ENCODE measurements at places on chromosomes 7 and 10.

GRCh38 chr10:70851597-70852475 is 36.1 kb downstream of the SGPL1 start:
- no peak for DNase-seq

DNA sequence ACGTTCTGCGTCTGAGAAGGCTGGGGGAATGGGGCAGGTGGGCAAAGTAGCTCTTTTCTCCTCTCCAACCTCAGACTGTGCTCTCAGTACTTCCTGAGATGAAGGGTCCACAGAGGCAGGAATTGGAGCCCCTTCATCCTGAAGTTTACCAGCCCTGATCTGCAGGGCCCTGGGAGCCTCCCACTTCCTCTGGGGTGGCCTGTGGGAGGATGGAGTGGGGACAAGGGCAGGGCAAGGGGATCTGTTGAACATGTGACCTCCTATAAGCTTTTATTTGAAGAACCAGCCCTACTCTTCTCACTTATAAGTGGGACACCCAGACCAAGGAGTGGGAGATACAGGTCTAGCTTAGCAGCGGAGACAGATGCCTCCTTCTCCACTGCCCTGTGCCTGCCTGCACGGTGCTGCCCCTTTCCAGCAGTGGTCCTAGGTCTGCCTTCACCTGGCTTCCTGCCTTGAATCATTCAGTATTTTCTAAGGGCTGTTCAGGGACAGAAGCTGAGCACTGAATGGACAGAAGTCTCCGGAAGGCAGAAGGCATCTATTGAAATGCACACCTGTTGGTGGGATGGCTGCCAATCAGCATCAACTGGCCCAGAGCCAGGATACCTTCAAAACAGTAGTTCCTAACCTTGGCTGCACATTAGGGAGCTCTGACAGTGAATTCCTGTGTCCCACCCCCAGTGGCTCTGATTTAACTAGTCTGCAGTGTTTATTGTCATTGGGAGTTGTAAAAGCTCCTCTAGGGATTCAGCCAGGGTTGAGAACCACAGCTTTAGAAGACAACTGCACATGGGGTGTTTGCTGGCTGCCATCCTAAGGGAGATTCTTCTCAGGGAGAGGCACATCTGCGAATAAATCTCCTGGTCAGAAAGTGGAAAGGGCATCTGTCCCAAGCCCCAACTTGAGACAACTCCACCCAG is 2.7 kb upstream of the ARHGAP22 start:
- DNase-seq: no peak

DNA sequence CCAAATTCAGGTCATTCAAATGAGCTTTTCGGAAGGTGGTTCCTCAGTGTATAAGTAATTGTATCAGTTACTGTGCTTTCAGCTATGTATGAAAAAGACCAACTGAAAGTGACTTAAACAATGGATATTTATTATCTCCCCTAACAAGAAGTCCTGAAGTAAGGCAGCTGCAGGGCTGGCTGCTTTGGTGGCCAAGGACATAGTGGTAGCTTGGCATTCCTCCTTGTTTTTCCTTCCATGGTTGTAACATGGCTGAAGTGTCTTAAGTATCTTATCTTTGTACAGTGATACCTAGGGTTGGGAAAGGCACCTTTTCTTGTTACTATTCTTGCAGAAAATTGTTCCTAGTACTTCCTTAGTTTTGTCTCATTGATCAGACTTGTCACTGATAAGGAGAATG is 21.4 kb downstream of the EXOC4 start:
- DNase-seq: no peak

GRCh38 chr7:9890092-9890491 is 1083.6 kb upstream of the PHF14 start:
- DNase-seq: no peak

- peak; percentile 65 for DNase-seq
Observed at GRCh38 chr10:123926401-123927264, 35.0 kb upstream of the CPXM2 start.

DNA sequence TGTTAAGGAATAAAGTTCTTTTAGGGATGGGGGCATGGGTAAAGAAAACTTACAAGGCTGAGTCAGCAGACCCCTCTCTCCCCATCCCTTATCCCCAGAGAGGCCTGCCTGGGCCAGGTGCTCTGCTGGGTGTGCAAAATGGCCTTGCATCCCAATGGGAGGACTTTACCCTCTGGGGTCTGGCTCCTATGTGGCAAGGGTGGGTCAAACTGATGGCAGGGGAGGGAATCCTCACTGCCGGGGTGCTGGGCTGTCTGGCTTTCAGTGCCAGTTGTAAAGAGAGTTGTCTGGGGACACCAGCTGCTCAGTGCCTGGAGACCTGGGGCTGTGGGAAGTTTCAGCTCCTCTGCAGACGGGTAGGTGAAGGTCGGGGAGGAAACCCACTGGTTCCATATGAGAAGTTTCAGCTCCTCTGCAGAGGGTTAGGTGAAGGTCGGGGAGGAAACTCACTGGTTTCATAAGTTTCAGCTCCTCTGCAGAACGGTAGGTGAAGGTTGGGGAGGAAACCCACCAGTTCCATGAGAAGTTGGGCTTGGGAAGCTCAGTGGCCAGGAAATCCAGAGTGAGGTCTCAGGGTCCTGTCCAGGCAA is 127.2 kb upstream of the PODXL start:
- DNase-seq: no peak

DNA sequence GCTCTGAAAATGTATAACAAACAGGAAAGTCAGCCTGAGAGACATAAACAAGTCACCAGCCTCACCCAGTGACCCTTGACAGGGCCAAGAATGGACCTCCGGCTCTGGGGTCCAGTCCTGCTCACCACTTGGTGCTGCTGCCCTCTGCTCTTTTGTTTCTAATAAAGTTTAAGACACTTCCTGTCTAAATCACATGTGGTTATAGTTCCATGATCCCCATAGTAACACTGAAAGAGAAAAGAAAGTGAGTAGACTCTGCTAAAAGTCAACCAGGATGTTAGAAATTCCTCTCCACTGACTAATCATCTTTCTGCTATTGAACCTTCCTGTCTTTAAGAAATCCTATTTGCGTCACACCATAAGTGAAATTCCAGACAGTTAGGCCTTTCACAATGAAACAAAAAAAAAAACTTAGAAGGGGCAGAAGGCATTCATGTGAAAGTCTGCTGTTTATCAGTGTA is 179.2 kb upstream of the BET1 start:
- DNase-seq: peak; percentile 96

DNA sequence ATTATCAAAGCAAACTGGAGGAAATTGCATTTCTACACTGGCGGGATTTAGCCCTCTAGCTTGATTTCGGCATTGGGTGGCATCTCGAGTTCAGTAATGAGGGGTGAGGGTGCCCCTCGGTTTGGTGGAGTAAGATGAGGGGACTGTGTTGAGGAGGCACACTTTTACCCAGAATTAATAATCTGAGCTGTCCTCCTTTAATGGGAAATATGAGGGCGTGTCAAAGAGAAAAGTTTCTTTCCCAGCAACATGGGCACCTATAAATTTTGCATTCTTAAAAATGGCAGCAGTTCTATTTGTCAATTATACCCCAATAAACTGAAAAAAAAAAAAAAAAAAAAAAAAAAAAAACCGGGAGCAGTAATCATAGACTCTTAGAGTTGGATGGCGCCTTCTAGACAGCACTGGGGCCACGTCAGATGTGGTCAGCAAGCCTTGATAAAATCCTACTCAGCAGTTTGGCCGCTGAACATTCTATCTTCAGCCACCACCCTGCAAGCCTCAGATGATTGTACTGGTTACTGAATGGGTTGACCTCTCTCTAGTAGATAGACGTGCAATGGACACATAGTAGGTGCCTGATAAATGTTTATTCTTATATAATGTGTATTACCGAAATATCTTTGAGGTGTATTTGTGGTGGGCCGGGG is 931 bp downstream of the PAPSS2 start:
- DNase-seq: peak; percentile 37

DNA sequence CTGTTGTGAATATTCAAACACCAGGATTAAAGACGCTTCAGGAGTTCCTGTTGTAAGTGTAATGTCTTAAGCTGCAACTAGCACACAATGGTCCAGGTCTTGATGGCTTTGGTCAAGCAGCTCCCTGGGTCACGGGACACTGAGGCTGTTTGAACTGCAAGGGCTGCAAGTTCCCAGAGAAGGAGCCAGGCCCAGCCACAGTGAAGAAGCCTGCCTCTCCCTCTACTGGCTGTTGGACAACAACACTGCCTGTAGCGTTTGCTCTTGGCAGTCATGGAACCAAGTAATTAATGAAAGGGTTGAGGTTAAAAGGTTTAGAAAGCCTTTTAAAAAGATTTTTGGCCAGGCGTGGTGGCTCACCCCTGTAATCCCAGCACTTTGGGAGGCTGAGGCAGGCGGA is 31.9 kb upstream of the GUSB start:
- peak; percentile 32 for DNase-seq

- peak; percentile 57 for DNase-seq
Observed at GRCh38 chr7:112462236-112462635, 12.0 kb downstream of the IFRD1 start.

GRCh38 chr10:32207544-32207943 is 139.4 kb downstream of the EPC1 start:
- DNase-seq: no peak

- no peak for DNase-seq
Observed at GRCh38 chr10:91519899-91520514, 109.9 kb downstream of the HECTD2 start.

DNA sequence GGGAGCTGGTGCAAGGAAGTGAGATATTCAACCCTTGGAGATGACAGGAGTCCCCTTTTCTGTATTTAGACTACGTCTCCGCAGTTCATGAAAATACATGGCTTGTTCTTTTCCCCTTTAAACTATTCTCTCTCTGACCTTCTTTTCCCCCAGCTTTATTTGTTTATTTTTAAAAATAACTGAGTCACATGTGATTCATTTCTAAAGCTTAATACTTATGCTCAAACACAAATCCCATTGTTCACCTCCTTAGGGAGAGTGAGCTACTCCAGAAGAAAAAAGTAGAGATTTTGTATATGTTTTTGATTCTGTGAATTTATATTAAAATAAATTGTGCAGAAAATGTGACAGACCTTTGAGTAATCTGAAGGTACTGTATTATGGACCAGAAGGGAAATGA is 35.9 kb upstream of the FZD1 start:
- DNase-seq: no peak

DNA sequence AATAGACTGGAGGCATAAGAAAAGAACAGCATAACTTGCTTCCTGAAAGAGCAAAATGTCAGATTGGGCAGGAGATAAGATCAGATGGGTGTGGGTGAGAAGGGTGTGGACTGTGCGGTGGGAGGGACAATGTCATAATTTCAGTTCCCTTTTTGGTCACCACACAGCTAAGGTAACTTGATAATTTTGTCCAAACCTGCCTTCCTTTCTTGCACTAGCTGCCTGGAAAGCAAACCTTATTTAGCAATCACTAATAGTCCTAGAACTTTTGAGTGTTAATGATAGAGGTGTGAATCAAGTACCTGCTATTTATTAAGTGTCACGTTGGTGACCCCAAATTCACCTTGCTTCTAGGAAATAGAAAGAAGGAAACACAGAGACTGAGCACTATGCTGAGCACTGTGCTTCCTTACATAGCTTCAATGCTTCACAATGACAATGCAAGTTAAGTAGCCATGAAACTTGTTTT is 72.4 kb upstream of the SP4 start:
- no peak for DNase-seq

- no peak for DNase-seq
Observed at GRCh38 chr7:140672382-140673062, at the start of gene ADCK2. Gene ADCK2 (plus strand): TSS chr7:140672945. CDS start chr7:140673331, 386 bp downstream.

DNA sequence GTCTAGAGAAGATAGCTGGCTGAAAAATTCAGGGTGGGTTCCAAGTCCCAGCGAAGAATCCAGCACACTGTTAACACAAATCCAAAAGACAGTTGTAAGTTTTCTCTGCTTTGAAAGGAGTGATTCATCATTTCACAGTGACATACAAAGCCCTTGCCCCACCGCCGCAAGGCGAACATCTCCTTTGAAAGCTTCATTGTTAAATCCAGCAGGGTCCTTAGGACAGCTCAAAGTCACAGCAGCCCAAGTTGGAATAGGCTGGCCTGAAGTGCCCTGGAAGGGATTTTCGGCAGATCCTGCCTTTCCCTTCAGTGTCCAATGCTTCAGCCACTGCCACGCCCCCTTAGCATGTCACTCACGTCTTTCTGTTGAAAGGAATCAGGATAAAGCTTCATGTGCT is 526.1 kb downstream of the CALN1 start:
- no peak for DNase-seq

DNA sequence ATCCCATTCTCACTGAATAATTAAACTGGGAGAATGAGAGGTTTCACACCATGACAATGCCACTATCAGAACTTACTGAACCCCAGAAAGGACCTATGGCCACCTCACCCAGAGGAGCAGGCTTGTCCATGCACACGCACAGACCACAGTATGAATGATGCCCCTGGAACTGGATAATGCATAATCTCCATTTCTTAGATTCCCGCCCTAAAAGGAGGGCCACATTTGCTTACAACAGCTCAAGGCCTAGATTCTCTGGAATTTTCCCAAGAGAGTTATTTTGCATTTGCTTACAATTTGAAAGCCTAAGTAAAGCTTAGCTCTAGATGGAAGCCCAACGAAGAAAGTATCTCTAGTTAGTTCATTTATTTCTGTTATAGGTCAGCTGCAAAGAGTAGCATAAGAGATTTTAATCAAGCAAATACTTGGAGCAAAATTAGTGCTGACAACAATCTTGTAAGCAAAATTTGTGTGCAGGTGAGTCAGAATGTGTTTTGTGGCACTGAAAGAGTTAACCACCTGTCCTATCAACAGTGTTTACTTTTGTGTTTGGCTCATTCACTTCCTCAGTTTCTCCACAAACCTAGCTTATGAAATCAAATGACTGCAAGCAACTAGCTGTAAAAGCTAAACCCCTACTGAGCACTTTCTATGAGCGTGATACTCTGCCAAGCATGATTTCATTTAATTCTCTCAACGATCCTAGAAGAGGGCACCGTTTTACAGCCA is 32.1 kb downstream of the ELMO1 start:
- DNase-seq: no peak

DNA sequence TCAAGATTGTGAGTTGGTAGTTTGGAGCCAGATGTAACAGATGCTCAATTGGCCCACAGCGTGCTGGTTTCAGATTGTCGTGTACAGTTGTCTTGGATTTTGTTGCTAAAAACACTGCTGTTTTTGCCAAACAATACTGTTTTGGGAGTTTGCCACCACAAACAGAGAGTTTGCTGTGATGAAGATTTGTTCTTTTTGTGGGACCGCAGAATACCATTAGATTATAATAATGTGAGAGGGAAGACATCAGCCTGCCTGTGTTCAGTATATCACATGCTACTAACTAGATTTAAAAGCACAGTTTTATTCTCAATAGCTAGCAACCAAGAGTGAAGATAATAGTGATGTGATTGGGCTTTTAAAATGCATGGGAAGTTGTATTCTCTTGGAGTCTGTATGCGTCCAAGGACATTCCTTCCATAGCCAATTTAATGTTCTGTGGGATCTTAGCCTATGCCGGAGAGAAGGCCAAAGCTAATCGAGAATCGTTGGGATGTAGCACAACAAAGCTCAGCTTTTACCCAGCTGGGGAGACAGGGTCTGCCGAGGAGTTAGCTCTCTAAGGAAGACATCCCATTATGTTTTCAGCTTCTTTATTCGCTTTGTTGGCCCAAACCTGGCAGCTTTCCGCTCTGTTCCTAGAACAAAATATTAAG is 18.7 kb upstream of the ITGA8 start:
- peak; percentile 43 for DNase-seq

DNA sequence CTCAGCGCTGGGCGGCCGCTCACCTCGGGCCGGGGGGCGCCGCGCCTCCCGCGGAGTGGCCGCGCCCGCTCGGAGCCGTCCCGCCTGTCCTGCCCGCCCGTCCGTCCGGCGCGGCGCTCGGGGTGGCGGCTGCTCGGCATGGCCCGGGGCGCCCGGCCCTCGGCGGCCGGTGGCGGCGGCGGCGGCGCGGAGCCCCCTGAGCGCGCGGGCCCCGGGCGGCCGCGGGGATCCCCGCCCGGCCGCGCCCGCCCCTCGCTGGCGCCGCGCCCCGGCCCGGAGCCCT is 338 bp downstream of the SDK1 start:
- no peak for DNase-seq

- no peak for DNase-seq
Observed at GRCh38 chr10:47167591-47167990, 132.4 kb upstream of the GDF10 start.

Data from GM04504 (cell line).